SHP77 treated with DMSO at 0.1 percent for 48 hours (cell line): ENCODE measurements at places on chromosomes 11 and 22.

DNA sequence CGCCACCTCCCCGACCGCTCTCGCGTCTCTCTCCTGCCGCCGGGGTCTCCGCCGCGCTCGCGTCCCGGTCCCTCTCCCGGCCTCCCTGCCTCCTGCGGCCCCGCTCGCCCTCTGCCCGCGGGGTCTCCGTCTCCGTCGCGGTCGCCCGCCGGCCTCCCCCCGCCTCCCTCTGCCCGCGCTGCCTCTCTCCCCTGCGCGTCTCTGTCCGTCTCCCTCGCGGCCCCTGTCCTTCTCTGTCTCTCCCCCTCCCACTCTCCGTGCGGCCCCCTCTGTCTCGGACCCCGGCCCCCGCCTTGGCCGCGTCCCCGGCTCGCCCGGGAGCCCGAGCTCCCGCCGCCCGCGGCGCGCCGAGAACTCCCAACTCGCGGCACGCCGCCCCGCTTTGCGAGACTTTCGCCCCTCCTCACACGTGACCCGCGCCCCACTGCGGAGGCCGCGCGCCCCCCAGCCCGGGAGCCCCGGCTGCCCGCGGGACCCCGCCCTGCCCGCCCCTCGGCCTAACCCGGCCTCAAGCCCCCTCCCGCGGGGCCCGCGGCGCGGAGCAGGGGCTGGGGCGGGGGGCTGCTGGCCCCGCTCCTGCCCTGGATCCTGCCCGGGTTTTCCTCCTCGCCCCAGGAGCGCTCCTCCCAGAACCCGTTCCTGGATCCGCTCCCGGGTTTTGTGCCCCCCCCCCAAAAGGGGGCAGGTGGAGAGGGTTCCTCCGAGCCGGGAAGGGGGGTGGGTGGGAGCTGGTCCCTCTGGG lies 702 bp upstream of the KCNJ4 start:
- no peak for DNase-seq

DNA sequence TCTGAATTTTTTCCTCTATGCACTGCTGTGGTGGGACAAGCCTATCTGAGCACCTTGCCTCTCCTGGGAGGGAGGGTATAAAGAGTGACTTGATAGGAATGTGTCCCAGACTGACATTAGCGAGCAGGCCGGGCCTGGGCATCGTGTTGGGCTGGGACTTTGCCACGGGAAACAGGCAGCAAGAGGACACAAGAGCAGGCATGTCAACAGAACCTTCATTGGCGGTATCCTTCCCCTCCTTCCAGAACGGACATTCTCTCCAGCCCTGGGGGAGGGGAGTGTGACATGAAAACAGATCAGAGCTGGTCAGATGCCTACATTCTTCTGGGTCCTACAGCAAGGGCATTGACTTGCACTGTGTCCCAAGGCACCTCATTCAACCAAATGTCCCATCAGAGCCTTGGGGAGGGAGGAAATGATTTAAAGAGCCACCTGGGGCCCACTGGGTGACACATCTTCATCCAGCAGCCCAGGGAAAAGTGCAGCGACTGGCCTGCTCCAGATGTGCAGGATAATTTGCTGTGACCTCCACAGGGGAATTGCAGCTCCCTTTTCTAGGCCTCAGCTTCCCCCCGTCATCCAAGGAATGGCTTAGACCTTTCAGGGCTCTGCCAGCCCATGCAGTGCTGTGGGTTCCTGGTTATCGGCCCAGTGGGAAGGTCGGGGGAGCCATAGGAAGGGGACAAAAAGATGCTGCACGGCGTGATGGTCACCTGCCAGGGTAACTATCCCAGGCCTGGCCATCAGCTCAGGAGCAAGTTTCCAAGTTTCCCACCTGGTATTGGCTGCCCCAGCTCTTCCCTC lies 21.8 kb upstream of the UVRAG start:
- no peak for DNase-seq

- DNase-seq, result no peak
Measured at GRCh38 chr11:37560346-37560745, 962.3 kb upstream of the RAG2 start.

DNA sequence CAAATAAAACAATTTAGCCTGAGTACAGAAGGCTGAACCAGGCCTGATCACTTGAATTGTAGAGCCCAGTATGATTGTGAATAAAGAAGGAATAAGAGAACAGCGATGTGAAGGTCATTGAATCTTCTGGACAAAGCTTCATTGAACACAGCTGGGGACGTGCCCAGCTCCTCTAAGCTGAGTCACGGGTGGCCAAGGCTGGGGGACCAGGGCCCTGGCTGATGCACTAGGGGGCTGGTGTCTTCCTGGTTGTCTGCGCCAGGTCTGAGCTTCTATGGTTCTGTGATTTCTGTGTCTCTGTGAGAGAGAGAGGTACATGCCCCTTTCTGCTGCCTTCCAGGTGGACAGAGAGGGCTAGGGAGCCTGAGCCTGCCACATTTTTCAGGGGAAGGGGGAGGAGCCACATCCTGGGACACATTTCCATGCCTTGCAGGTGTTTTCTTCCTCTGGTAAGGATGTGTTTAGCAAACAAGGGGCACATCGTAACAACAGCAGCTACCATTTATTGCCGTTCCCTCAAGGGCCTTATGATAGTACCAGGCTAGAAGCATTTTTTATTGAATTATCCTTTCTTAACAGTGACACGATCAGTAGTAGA lies 135.7 kb downstream of the C11orf91 start:
- DNase-seq, result no peak

DNA sequence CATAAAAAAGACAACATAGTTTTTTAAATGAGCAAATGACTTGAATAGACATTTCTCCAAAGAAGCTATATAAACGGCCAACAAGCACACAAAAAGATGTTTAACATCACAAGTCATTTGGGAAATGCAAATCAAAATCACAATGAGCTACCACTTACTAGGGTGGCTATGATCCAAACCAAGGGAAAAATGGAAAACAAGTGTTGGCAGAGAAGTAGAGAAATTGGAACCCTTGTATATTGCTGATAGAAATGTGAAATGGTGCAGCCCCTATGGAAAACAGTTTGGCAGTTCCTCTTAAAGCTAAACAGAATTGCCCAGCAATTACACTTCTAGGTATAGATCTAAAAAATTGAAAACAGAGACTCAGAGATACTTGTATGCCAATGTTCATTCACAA lies 29.0 kb downstream of the PAMR1 start:
- DNase-seq, result no peak

GRCh38 chr11:64608636-64609035 lies 17.6 kb downstream of the SLC22A12 start:
- DNase-seq, result no peak

DNA sequence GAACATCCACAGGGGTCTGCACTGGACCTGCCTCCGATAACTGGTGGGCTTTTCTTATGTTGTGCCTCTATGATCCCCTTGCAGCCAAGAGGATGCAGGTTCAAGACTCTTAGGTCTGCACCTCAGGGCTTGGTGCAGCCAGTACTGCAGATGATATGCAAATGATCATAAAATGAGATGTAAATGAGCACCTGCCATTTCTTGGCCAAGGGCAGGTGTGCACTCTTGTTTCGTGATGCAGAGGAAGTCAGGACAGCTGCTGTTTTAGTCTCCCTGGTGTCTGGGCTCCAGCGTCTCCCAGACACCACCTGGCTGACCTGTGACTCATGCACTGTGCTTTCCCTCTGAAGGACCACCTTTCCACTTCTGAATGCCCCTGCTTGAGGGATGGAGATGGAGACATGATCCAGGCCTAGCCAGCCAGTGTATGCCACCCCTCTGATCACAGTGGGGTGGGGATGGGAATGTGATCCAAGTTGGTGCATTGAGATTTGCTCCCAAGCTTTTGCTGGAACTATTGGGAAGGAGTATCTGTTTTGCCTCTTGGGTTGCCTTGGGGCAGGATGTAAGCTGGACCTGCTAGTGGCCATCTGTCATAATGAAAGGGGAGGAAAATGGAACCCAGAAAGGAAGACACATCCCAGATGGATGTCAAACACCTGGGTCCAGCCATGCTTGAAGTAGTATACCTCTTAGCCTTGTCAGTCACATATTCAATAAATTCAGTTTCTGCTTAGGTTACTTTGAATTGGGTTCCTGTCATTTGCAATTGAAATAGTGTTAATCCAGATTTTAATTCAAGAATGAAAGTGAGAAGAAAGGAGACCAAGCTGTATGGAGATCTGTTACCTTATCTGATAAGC lies 3.3 kb upstream of the KCNJ11 start:
- DNase-seq, result peak; percentile 51

- no peak for DNase-seq
Measured at GRCh38 chr11:119424775-119425174, 1.8 kb upstream of the THY1 start.

DNA sequence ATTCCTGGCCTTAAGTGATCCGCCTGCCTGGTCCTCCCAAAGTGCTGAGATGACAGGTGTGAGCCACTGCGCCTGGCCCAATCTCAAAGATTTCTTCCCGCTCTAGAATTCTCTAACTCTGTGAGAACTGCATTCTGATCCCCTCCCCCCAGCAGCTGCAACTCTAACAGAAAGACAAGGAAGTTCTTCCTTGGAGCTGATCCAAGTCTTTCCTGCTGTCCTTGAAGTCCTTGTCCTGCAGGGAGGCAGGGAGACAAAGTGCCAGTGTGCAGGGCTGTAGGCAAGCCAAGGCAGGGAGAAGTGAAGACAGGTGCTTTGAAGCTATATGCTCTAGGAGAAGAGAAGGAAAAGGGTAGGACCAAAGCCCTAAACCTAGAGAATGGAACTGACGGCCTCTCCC lies 9.5 kb upstream of the GGA1 start:
- no peak for DNase-seq

DNA sequence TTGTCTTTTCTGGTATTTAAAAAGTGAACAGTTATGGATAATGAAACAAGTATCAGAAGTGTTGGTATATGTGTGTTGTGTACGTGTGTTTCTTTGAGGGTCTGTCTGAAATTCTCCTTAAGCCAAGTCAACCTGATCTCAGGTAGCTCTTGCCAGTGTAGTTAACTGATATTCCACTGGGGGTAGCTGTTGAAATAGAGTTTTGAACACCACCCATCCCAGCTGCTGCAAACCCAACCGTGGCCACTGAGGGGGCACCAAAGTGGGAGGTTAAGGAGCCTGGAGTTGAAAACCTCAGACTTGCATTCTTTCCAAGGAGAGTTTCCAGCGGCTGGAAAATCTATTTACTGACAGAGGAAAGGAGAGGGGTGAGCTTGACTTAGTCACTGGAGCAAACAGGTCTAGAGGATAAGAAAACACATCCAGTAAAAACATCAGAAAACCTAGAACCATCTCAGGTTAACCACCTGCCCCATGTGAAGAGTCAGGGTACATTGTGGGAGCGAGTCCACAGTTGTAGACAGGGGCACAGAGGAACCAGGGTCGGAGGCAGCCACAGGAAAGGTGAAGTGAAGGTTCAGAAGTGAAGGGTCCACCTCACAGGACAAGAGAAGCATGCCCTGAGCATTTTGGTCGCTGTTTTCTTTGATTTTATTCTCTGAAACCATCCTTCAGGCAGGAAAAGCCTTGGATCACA lies 8.8 kb upstream of the CUL5 start:
- DNase-seq, result no peak

- DNase-seq, result no peak
Measured at GRCh38 chr11:47225552-47226400, 11.0 kb downstream of the DDB2 start.

DNA sequence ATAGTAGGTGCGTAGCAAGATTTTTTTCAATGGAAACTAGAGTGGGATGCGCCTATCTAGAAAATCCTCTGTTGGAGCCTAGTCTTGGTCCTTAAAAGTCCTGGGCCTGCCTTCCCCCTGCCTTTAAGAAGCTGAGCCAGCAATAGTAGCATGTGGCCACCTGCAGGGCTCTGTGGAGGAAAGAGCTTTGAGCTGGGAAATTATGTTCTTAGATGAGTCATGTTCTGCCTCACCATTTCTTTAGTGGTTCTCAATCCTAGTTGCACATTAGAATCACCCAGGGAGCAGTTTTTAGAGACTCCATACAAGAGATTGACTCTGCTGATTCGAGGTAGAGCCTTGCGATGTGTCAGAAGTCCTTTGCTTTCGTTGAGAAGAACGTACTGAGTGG lies 133.5 kb downstream of the COMMD9 start:
- no peak for DNase-seq

- no peak for DNase-seq
Measured at GRCh38 chr11:19433367-19433766, 192.6 kb upstream of the E2F8 start.
